ENCODE measurements at places on chromosomes 3 and 15.

GRCh38 chr3:193850084-193850619, 257.1 kb downstream of the OPA1 start:
- no peak for DNase-seq

GRCh38 chr15:31752065-31752762, 278.1 kb upstream of the CHRNA7 start:
- no peak for DNase-seq

GRCh38 chr3:159232966-159233365, 431.1 kb downstream of the MFSD1 start:
- DNase-seq: no peak

GRCh38 chr3:109070211-109070610, 47.7 kb downstream of the MORC1 start:
- no peak for DNase-seq

GRCh38 chr15:71115567-71116351, 488 bp downstream of the THSD4 start:
- DNase-seq: peak; percentile 80

- no peak for DNase-seq
These were observed 18.9 kb downstream of the GALK2 start for GRCh38 chr15:49188933-49189332.

GRCh38 chr3:140251678-140252077, 316.7 kb downstream of the CLSTN2 start:
- DNase-seq: no peak

DNA sequence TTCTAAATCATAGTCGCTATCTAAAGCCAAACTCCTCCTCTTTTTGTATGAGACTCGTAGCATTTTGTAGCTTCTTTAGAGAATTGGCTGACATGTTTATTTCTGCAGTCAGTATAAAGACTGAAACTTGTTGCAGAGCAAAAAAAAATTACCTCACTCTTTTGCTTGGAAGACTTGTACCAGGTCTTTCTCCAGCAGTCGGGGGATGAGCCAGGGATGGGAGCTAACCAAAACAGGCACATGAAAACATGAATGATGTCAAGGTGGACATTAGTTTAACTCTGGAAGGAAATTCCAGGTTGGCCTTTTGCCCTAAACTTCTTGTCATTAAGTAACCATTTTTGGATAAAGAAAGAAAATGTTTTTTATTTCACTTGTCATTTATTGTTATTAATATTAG, 47.0 kb upstream of the SCAANT1 start:
- no peak for DNase-seq

- no peak for DNase-seq
These were observed 9.7 kb upstream of the RIOX2 start for GRCh38 chr3:97981886-97982285.

DNA sequence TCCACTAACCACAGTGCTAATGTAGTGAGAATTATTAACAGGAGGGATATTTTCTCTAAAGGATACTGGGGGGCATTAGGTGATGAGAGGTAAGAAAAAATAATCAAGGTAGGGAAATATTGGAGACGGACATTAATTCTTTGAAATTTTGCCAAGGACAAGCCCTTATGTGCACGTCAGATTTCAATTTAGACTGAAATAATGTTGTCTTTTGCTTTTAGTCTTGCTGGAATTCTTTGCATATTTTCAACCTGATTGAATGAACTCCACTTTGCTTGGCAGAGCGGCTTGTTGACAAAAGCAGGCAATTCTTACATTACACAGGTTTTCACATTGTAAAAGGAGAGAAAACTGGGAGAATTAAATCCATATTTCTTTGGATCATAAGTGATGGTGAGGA, 25.0 kb upstream of the C3orf52 start:
- no peak for DNase-seq

GRCh38 chr3:78258798-78259197, 1218.9 kb downstream of the ROBO2 start:
- DNase-seq: no peak

DNA sequence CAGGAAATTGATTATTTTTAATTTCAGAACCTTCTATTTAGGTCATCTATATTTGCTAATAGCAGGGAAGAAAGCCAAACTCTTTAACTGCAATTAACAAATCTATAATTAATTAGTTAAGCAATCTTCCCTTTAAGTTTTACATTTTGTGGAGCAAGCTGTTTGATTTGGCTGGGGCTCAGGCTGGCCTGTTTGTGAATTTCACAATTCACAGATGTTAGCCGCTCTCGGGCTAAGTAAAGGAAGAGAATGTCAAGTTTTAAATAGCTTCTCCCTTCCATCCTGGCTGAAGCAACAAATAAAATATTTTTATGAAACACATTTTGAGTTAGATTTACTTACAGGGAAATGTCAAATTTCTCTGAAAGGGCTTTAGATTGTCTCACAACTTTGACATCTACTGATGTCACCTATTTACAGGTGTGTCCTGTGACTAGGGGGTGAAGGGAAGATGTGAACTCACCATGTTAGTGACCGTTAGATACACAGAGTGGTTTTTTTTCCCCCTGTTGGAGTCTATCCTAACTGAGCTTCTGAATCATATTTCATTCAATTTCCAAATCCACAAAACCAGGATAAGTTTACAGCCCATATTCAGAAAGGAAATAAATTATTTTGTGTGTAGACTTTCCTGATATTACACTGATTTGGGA, 1.3 kb upstream of the TP63 start:
- no peak for DNase-seq

- no peak for DNase-seq
These were observed 291.8 kb downstream of the EDEM1 start for GRCh38 chr3:5479229-5479799.

DNA sequence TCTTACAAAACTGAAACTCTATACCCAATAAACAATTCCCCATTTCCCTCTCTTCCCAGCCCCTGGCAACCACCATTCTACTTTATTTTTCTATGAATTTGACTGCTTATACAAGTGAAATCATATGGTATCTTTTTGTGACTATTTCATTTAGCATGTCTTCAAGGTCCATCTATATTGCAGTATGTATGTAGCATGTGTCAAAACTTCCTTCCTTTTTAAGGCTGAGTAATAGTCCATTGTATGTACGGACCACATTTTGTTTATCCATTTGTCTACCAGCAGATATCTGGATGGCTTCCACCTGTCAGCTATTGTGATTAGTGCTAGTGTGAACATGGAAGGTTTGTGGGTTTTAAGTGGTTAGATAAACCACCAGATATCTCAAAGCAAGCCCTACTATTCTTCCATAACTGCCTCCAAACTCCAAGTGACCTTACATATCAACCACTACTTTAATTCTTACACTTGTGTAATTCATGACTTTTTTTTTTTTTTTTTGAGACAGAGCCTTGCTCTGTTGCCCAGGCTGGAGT, 134.7 kb downstream of the TMCC1 start:
- no peak for DNase-seq

- DNase-seq: peak; percentile 60
These were observed 9.9 kb upstream of the RPL29 start for GRCh38 chr3:52005571-52005986.

DNA sequence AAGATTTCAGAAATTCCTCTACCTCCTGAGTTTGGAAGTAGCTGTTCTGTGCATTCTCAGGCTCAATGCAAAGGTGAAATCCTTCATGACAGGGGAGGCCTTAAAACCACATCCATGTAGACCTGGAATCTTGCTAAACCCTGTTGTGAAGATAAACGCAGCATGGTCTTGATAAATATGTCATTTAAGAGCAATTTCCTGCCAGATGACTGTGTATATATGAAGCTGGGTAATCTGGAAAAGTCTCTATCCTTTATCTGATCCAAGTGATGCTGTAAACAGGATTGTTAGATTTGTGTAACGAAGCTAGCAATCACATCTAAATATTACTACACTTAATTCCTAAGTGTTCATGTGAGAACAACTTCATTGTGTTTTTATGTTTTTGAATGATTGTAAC, 9.1 kb downstream of the MCTP2 start:
- DNase-seq: no peak

GRCh38 chr15:101458908-101459578, 30.5 kb downstream of the PCSK6 start:
- DNase-seq: no peak

DNA sequence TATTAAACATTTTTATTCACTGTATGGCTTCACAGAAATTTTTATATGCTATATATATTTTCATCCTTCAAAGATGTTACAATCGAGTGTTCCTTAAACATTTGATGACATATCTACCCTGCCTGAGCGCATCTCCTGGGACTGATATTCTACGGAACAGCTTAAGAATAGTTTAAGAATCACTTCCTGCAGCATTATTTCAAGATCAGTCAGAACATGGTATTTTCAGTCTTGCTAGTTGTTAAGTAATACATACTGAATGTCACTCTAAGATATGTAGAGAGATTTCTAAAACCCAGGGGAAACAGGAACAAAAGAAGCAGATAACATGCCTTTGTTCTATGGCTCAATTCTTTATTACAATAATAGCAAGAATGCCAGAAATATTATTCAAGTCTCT, 8.7 kb downstream of the COL8A1 start:
- no peak for DNase-seq

- no peak for DNase-seq
These were observed 32.3 kb downstream of the XXYLT1 start for GRCh38 chr3:195238586-195239118.

DNA sequence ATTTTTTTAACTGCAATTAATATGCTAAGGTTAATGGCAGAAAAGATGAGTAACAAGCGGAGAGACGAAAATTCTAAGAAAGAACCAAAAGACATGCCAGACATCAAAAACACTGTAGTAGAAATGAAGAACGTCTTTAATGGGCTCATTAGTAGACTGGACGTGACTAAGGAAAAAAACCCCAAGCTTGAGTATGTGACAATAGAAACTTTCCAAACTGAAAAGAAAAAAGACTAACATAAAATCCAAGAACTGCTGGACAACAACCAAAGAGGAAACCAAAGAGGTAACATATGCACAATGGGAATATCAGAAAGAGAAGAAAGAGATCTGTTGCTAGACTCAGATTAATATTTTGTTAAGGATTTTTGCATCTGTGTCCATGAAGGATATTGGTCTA, 94.6 kb upstream of the SETMAR start:
- DNase-seq: no peak

DNA sequence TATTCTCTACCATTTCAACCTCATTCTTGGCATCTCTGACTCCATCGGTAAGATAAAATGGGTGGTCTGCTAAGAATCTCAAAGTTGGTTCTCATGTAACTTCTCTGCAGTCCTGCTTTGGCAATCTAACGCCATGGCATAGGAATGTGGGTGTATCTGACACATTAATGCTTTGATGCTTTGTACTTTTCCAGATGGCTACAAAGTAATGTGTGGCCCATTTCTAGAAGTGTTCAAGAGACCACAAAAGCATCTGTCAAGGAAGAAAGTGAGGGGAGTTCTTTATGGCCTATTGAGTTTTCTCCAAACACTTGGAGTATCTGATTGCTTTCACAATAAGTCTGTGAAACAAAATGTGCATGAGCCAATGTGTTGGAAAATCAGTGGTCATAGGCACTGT, 339.9 kb upstream of the TGFBR2 start:
- DNase-seq: peak; percentile 11

GRCh38 chr3:120198305-120198878, 86.6 kb downstream of the GPR156 start:
- no peak for DNase-seq

GRCh38 chr3:187767266-187768012, 22.2 kb upstream of the BCL6 start:
- DNase-seq: no peak

GRCh38 chr3:195003006-195003892, 267.7 kb downstream of the XXYLT1 start:
- DNase-seq: no peak

GRCh38 chr3:98504539-98504938, 7.1 kb downstream of the OR5K2 start:
- no peak for DNase-seq

- no peak for DNase-seq
These were observed 1192.8 kb upstream of the CADM2 start for GRCh38 chr3:83765956-83766355.

- DNase-seq: no peak
These were observed 31.4 kb downstream of the KCNMB2 start for GRCh38 chr3:178567611-178568010.

DNA sequence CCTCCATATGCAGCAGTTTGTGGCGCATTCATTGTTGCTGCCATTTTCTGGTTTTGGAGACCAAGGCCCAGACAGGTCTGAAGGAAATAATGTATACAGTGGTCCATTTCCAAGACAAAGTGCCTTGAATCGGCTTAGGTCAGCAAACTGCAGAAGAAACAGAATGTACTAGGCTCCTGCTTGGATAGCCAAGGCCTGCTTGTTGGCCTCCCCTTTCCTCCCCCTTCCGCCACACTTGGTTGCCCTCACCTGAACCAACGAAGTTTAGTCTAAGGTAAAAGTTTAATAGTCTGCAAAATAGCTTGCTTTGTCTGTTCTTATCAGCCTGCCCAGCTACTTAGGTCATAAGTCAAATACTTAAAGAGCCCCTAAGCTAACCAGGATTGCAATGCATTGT, 12.0 kb upstream of the RTP3 start:
- DNase-seq: no peak
